ENCODE measurements at places on chromosomes 6 and 20.
A peak's percentile ranks its signal among the peaks of the same experiment; 100 is the strongest.

GRCh38 chr6:7998103-7998725 is 66.0 kb downstream of the BLOC1S5 start:
- peak; percentile 90 for ATAC-seq
- H3K4me1 ChIP-seq = peaks cover 15% of the 10 kb centered on the region
- no peak overlapping the region for H3K4me3 ChIP-seq
- no peak overlapping the region for H3K27ac ChIP-seq

DNA sequence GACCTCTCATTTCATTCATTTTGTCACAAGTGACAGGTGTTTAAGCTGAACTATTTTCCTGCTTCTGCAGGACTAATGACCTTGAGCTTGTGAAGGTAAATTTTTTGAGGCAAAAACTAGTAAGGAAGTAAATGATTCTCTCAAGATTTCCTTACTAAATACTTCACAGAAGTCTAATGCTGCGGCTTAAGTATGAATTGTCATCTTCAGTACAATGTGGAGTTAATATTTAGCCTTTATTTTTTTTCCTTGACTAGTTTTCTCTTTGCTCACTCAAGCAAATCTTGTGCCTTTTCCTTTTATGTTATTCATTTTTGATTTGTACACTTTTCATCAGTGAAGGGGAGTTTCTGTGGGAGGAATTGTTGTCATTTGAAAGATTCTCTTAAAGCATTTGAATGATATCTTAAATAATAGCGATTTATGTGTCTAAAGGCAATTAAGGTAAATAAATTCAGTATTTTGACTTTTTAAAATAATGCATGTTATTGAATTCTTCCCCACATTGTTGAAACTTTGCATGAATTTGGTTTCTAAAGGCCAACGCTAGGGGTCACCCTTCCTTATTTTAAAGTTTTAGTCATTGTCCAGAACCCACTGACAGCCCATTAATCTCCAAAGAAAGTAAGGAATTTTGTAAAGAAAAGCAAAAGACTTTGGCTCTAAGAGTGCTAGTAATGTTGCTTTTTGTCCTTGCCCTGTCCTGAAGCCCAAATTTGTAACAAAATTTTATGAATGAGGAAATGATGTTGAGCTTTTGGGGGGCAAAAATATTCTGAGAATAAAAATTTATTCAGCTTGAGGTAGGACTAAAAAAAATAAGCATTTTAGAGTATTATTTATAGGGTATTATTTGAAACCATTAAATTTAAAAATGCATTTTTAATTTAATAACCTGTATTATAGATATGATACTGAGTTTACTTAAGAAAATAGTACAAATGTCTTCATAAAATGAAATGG is 157.4 kb upstream of the LAMA2 start:
- H3K27me3 ChIP-seq = no peaks in the 10 kb centered on the region
- no peak overlapping the region for H3K27ac ChIP-seq
- no peak for ATAC-seq

GRCh38 chr6:136404627-136405419 is 115.2 kb upstream of the BCLAF1 start:
- H3K27ac ChIP-seq = no peak overlapping the region
- H3K4me3 ChIP-seq = no peak overlapping the region
- H3K36me3 ChIP-seq = no peaks in the 10 kb centered on the region

GRCh38 chr20:56454754-56455153 is 13.7 kb upstream of the RTF2 start:
- H3K27ac ChIP-seq = peak overlapping the region; percentile 17
- ATAC-seq = peak; percentile 73
- H3K4me3 ChIP-seq = no peak overlapping the region

DNA sequence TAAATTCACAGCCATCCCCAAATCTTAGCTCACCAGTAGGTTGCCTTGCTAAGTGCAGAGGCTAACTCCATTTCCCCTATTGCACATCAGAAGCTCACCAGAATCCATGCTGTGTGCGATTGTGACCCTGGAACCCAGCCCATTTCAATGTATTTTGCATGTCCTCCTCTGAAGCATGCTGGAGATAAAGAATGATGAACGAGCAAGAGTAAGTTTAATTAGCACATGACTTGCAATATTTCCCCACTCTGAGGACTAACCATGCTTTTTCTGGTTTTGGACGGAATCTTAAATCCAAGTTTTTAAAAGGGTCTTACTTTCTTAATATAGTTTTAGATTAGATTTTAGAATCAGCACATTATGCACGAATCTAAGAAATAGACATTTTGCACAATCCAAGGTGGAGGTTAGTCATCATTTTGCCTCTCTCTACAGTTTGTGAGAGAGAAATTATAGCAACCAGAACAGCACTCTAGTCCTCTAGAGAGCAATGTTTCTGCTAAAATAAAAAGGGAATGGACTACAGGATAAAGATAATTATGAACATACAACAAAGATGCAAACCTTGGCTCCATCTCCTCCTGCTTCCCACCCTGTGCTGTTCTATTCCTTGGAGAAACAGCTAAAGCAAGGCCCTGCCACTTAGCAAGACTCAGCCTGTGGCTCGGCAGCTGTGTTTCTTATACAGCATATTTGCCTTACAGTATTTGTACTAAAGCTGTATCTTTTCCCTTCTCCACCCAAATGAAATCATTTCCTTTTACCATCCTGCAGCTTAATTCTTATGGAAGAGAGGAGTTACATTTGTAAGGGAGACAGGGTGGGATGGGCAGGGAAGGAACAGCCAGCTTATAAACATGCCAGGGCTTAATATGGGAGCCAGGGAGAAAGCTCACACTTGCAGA is 24.9 kb upstream of the LAMA4 start:
- no peaks in the 10 kb centered on the region for H3K36me3 ChIP-seq
- H3K4me1 ChIP-seq = no peaks in the 10 kb centered on the region
- no peak overlapping the region for H3K27ac ChIP-seq
- no peak overlapping the region for H3K4me3 ChIP-seq
- H3K27me3 ChIP-seq = peaks cover 13% of the 10 kb centered on the region
- ATAC-seq = no peak

DNA sequence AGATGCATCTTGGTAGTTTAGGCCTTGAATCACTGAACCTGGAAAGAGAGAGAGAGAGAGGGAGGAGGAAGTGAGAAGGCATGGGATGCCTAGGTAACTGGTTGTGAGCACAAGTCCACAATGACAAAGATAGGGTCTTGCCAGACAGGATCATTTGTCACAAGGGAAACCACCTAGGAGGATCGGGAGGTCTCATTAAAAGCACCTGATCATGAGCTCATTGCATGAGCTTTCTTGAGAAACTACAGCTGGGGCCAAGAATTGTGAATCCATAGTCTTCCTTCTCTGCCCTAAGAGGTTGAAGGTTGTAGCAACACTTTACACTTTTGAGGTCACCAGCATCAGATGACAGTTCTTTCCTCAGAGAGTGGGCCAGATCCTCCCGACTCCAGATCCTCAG is 195.7 kb downstream of the CD83 start:
- H3K27me3 ChIP-seq = no peaks in the 10 kb centered on the region
- H3K27ac ChIP-seq = peak overlapping the region; percentile 88
- no peak overlapping the region for H3K4me3 ChIP-seq
- ATAC-seq = peak; percentile 83

- no peaks in the 10 kb centered on the region for H3K4me1 ChIP-seq
- no peak for ATAC-seq
- H3K4me3 ChIP-seq = no peak overlapping the region
- no peaks in the 10 kb centered on the region for H3K36me3 ChIP-seq
- H3K27me3 ChIP-seq = no peaks in the 10 kb centered on the region
Measured at GRCh38 chr6:139514819-139515218, 140.4 kb upstream of the CITED2 start.

GRCh38 chr20:37350649-37351574 is 5.0 kb downstream of the SRC start:
- H3K36me3 ChIP-seq = peaks cover 56% of the 10 kb centered on the region
- H3K4me1 ChIP-seq = peaks cover 74% of the 10 kb centered on the region
- no peak for ATAC-seq
- peak overlapping the region; percentile 38 for H3K27ac ChIP-seq
- no peak overlapping the region for H3K4me3 ChIP-seq

GRCh38 chr6:74638412-74638811 is 567.4 kb downstream of the COL12A1 start:
- no peak overlapping the region for H3K27ac ChIP-seq
- no peaks in the 10 kb centered on the region for H3K4me1 ChIP-seq
- no peaks in the 10 kb centered on the region for H3K36me3 ChIP-seq
- H3K27me3 ChIP-seq = no peaks in the 10 kb centered on the region
- ATAC-seq = no peak

Data from stimulated activated memory B cell treated with anti-CD40 and anti-IgM and Interleukin-4, amounts not matched to agents 10 μg/mL and 1 μg/mL and 100 μg/mL, for 72 hours (primary cell).